ENCODE measurements at places on chromosomes 6 and 20.

- no peak for DNase-seq
Measured at GRCh38 chr6:33192671-33193602, 670 bp upstream of the COL11A2 start.

- no peak for DNase-seq
Measured at GRCh38 chr6:137490961-137491360, 3.2 kb downstream of the OLIG3 start.

DNA sequence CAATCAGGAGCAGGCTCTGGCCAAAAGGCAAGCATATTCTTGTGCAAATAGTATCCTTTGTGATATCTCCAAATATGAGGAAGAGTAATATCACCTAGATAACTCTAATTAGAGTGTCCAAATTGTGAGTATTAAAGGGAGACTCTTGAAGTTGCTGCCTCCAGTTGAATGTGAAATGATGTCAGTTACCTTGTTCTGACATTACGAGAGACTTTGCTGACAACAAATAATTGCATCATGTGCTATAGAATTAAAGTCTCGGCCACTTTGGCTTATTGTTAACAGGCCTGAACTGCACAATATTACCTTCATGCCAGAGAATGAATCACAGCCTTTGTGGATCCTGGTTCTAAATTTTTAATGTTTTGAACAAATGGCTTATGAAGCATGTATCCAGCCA lies 106.5 kb downstream of the AIG1 start:
- DNase-seq = peak; percentile 58

- no peak for DNase-seq
Measured at GRCh38 chr6:150987371-150987828, 121.9 kb downstream of the MTHFD1L start.

GRCh38 chr6:25939593-25939992 lies 9.1 kb upstream of the SLC17A2 start:
- no peak for DNase-seq

- DNase-seq = no peak
Measured at GRCh38 chr6:17427617-17428016, 34.2 kb downstream of the CAP2 start.

Measured in OCI-M1 (cell line).